ENCODE measurements at places on chromosomes 13 and 19.

DNA sequence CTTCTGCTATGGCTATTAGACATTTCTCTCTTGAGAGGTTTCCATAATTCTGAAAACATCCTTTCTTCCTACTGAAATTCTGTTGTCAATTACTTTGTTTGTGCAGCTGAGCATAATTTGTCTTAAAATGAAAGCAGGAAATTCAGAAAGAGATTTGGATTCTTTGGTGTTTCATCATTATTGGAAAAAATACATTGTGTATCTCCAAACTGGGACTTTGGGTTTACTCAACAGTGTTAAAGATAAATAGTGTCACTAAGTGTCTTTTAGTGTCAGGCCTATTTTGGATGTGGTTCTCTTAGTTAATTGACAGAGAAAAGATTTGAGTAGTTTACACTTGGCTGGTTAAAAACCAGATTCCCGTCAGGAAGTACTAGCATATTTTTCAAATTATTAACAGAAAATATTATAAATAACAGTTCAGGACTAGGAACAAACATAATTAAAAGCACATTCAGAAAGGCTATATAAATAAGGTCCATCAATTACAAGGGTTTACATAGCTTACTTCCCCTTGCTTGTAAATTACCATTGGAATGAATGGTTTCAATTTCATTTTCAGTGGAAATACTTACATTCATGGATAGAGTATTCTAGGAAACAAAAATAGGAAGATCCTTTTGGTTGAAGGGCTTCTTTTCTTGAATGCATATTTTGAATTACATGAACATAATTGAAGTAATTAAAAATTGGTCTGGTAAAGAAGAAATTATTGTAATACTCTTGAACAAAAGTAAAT, 483.1 kb downstream of the GPC6 start:
- no peaks in the 10 kb centered on the region for H3K4me1 ChIP-seq
- DNase-seq: no peak
- H3K27me3 ChIP-seq: no peaks in the 10 kb centered on the region
- no peak overlapping the region for H3K27ac ChIP-seq
- no peak overlapping the region for H3K4me3 ChIP-seq

DNA sequence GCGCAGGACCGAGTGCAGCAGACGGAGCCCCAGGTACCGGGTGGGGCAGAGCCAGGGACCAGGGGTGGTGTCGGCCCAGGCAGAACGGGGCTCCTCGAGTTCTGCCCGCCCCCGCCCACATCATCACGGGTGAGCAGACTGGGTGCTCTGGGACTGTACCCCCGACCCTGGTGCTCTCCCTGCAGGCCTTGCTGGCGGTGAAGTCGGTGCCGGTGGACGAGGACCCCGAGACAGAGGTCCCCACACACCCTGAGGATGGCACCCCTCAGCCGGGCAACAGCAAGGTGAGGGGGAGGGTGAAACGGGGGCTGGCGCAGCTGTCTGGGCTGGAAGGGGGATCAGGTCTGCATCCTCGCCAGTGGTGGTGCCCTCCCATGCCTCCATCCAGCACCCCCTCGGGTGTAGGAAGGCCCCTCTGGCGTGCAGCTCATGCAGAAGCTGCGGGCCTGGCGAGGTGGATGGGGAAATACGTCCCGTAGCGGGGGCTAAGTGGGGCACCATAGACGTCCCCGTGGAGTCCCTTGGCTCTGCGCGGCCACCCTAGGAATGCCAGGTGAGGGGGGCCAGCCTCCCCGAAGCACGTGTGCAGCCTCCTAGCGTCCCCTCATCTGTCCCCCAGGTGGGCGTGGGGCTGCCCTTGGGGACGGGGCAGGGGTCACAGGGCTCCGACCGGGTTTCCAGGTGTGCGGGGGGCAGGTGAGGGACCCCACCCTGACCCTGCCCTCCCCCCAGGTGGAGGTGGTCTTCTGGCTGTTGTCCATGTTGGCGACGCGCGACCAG, 6.4 kb downstream of the APC2 start:
- peaks cover 19% of the 10 kb centered on the region for H3K4me1 ChIP-seq
- no peak overlapping the region for H3K4me3 ChIP-seq
- no peak overlapping the region for H3K27ac ChIP-seq

DNA sequence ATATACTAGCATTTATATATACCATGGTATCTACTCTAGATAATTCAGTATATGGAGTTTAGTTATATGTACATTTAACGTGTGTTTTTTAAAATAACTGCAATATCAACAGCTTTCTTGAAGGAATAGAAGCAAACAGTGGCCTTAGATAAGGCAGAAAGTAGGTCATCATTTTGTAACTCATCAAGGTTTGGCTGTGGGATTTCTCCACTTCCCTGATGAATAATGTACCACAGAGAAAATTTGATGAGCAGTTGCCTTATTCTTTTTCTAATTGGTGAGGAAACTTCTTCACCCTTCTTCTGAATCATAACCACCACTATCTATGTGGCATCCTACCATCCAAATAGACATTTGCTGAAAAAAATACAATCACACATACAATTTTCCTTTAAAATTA, 590.2 kb upstream of the SPRY2 start:
- no peak for DNase-seq
- no peaks in the 10 kb centered on the region for H3K36me3 ChIP-seq
- no peak overlapping the region for H3K27ac ChIP-seq
- no peak overlapping the region for H3K4me3 ChIP-seq
- no peaks in the 10 kb centered on the region for H3K27me3 ChIP-seq

GRCh38 chr13:73754727-73755292, 379.4 kb downstream of the KLF12 start:
- no peaks in the 10 kb centered on the region for H3K36me3 ChIP-seq
- H3K4me3 ChIP-seq: no peak overlapping the region

GRCh38 chr19:18349524-18350128, 9.2 kb downstream of the PGPEP1 start:
- H3K27ac ChIP-seq: no peak overlapping the region
- no peak overlapping the region for H3K4me3 ChIP-seq
- H3K36me3 ChIP-seq: no peaks in the 10 kb centered on the region
- DNase-seq: no peak
- no peaks in the 10 kb centered on the region for H3K27me3 ChIP-seq

DNA sequence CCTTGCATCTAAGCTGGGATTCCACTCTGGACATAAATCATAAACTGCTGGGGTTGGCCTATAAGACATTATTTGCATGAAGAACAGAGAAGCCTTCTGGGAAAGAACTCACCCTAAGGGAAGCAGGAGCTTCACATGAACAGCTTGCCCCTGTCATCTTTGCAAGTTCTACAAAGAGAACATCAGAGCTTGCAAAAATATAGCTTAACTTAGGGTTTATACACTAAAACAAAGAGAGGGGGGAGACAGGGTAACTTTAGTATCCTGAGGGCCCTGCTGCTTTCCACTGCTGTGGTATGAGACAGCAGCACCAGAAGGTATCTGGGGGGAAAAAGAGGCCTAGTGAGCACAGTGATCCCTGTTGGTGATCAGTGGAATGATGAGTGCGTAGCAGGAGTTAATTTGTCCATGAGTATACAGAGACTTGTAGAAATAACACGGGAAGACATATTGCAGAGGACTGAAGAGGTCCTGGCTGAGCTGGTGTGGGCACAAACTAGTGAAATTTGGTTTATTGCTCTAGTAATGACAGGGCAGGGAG, 116.1 kb upstream of the TSC22D1 start:
- no peaks in the 10 kb centered on the region for H3K27me3 ChIP-seq
- no peaks in the 10 kb centered on the region for H3K4me1 ChIP-seq
- no peaks in the 10 kb centered on the region for H3K36me3 ChIP-seq
- no peak overlapping the region for H3K27ac ChIP-seq
- H3K4me3 ChIP-seq: no peak overlapping the region
- DNase-seq: no peak

DNA sequence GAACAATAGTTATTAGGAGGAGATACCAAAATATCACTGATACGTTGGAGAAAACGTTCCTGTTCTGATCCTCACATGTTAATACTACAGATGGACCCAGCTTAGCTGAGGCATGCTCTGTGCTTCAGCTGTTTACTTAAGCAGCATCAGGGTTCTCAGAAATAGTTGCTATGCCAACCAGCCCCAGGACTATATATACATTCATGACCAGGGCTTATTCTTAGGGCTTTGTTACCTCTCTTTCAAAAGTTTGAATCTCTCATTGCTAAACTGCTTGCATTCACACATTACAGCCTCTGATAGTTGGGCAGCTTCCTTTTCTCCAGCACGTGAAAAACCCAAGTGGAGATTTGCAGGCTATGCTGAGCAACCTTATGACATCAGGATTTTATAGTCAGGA, 800.4 kb downstream of the DIAPH3 start:
- H3K4me3 ChIP-seq: no peak overlapping the region
- no peak for DNase-seq
- no peak overlapping the region for H3K27ac ChIP-seq
- H3K4me1 ChIP-seq: peaks cover 3% of the 10 kb centered on the region

- peak; percentile 9 for DNase-seq
- no peak overlapping the region for H3K27ac ChIP-seq
- H3K27me3 ChIP-seq: no peaks in the 10 kb centered on the region
- H3K36me3 ChIP-seq: no peaks in the 10 kb centered on the region
Measured at GRCh38 chr13:102555914-102556553, 40.8 kb upstream of the TPP2 start.

DNA sequence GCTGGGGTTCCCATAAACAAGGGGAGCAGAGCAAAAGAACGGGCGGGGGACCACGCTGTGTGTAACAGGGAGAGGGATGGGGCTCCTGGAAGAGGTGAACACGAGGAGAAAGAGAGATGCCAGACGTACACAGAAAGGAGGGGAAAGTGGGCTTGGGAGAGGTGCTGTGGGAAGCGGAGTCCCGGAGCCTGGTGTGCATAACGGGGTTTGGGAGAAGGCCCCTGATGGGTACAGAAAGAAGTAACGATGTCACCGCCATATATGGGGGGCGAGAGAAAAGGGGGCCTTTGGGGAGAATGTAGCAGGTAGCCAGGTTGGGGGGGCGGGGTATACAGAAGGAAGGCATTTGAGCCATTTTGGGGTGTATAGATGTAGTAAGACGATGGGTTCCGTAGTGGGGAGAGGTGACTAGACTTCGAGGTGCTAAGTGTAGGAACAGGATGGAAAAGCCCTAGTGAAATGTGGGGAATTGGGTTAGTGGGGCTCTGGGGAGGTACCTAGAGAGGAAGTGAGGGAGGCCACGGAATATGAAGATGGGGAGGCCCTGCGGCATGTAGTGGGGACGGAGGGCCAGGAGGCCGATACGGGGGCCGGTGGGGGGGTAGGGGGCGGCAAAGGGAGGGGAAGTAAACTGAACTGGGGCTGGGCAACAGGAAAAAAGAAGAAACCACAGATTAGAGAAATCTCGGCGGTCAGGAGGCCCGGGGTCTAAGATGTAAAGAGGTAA, 787 bp downstream of the ZNF580 start:
- peak overlapping the region; percentile 82 for H3K4me3 ChIP-seq
- no peaks in the 10 kb centered on the region for H3K27me3 ChIP-seq
- DNase-seq: no peak
- peaks cover 8% of the 10 kb centered on the region for H3K36me3 ChIP-seq
- no peak overlapping the region for H3K27ac ChIP-seq
- H3K4me1 ChIP-seq: 0 out of 2 replicates have a peak, but pooled peaks cover 1% of the 10 kb centered on the region

DNA sequence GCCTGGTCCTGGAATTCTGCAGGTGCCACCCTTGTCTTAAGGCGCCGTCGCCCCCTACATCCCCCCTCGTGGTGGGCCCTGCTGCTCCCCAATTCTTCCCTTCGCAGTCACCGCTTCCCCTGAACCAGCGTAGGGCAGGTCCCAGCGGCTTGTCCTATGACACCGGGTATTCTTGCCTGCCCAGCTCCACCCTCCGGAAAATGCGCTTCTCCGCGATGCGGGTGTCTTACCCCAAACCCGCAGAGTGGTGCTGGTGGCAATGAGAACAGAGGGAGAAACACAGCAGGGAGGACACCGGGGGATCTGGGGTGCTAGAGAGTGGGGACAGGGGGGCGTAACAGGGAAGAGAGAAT, 9.0 kb downstream of the ZNF808 start:
- no peak overlapping the region for H3K27ac ChIP-seq
- H3K36me3 ChIP-seq: no peaks in the 10 kb centered on the region
- peak overlapping the region; percentile 56 for H3K4me3 ChIP-seq
- no peaks in the 10 kb centered on the region for H3K4me1 ChIP-seq

DNA sequence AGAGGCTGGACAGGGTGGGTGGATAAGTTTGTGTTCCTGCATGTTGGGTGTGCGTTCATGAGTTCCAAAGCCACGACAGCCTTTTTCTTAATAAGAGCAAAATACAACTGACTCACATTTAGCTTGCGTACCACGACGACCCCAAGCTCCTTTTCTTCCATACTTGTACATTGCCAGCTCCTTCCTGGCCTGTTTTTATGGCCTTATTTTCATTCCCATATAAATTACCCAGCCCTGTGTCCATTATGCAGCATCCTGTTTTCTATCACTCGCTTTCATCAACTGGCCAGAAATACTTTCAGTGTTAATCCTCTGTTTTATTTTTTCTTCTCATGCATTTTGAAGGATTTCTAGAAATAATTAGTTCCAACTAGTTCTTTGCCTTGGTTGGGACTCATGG, 499.1 kb downstream of the FOXO1 start:
- H3K27ac ChIP-seq: no peak overlapping the region
- H3K4me3 ChIP-seq: no peak overlapping the region
- DNase-seq: no peak
- H3K4me1 ChIP-seq: no peaks in the 10 kb centered on the region
- no peaks in the 10 kb centered on the region for H3K36me3 ChIP-seq
- no peaks in the 10 kb centered on the region for H3K27me3 ChIP-seq

- peaks cover 1% of the 10 kb centered on the region for H3K4me1 ChIP-seq
- no peak for DNase-seq
- no peak overlapping the region for H3K27ac ChIP-seq
- no peaks in the 10 kb centered on the region for H3K36me3 ChIP-seq
- H3K27me3 ChIP-seq: no peaks in the 10 kb centered on the region
Measured at GRCh38 chr13:29594710-29595379, 643 bp downstream of the SLC7A1 start.

- H3K27ac ChIP-seq: no peak overlapping the region
- no peak overlapping the region for H3K4me3 ChIP-seq
- H3K36me3 ChIP-seq: no peaks in the 10 kb centered on the region
- no peak for DNase-seq
- H3K4me1 ChIP-seq: peaks cover 5% of the 10 kb centered on the region
Measured at GRCh38 chr13:28001049-28001448, 12.6 kb upstream of the URAD start.

- H3K27me3 ChIP-seq: no peaks in the 10 kb centered on the region
- H3K4me3 ChIP-seq: no peak overlapping the region
- H3K36me3 ChIP-seq: no peaks in the 10 kb centered on the region
- peaks cover 2% of the 10 kb centered on the region for H3K4me1 ChIP-seq
- no peak overlapping the region for H3K27ac ChIP-seq
Measured at GRCh38 chr19:4768934-4769777, 22.4 kb upstream of the FEM1A start.

GRCh38 chr19:43735957-43736356, 18.8 kb downstream of the SMG9 start:
- H3K27ac ChIP-seq: no peak overlapping the region
- no peaks in the 10 kb centered on the region for H3K4me1 ChIP-seq
- no peaks in the 10 kb centered on the region for H3K27me3 ChIP-seq
- H3K36me3 ChIP-seq: peaks cover 17% of the 10 kb centered on the region
- no peak for DNase-seq
